ENCODE measurements at places on chromosomes 16 and 17.
A peak's percentile ranks its signal among the peaks of the same experiment; 100 is the strongest.

GRCh38 chr16:4261557-4262172 is 11.2 kb downstream of the TFAP4 start:
- no peak for DNase-seq

DNA sequence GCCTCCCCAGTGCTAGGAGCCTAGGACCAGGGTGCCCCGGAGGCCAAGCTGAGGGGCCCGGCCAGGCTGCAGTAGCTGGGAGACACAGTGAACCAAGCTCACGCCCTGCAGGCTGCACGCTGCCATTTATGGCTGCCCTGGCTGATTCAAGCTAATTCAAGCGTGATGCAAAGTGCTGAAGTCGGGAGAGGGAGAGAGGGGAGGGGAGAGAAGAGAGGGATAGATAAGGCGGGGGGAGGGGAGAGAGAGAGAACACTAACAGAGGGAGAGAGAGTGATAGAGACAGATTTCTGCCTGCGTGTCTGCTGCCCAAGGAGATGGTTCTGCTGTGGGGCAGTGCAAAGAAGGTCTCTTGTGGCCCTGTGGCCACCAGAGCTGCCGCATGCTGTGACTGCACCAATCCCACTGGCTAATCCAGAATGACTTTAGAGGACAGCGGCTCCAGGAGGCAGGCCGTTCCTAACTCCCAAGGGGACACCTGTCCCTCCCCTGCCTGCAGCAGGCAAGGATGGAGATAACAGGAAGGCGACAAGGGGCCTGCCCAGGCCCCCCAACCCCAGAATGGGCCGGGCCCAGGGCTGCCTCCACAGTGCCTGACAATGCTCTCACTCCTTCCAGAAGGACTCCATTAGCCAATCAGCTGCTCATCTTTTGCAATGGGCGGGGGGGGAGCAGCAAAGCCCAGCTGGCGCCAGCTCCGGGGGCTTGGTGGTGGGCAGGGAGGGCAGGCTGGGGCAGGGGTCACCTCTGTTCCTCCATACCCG is 12.9 kb downstream of the MXRA7 start:
- DNase-seq = no peak

GRCh38 chr16:23679274-23679985 is 741 bp downstream of the PLK1 start:
- peak; percentile 15 for DNase-seq

DNA sequence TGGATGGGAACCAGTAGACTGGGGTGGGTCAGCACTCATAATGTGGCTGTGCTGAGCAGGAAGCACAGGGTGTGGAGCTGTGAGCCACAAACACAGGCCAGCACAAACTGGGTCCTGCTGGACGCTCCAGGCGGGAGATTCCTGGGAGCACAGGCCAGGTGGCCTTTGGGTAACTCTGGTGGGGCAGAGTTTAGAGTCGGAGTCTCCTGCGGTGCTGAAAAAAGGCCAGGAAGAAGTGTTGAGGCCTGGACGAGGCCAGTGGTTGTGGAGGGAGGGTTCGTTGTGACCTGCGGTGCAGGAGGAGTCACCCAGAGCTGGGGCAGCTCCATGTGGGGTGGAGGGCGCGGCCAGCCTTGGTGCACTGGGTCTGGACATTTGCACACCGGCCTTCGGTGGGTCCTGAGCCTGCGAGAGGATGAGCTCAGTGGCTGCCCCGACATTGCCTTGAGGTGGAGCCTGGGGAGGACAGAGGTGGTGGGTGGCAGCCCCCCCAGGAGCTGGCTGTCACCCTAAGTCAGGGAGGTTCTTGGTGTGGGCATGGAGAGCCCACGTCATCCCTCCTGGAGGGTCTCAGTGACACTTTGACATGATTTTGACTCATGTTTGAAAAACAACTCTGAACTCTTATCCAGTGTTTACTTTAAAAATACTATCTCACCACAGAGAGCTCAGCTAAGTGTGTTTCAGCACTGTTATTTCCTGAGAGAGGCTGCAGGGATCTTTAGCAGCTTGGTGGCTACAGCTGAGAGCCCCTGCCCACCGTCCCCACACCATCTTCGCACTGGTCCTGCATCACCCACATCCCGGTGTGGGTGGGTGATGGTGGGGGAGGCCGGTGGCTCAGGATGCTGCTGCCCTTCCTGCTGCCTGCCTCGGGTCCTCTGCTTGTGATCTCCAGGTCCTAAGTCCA is 98.7 kb downstream of the NPIPB11 start:
- no peak for DNase-seq

Measured in NCI-H1105 treated with DMSO at 0.1 percent for 48 hours (cell line).